ENCODE measurements at places on chromosomes 3 and 15.

DNA sequence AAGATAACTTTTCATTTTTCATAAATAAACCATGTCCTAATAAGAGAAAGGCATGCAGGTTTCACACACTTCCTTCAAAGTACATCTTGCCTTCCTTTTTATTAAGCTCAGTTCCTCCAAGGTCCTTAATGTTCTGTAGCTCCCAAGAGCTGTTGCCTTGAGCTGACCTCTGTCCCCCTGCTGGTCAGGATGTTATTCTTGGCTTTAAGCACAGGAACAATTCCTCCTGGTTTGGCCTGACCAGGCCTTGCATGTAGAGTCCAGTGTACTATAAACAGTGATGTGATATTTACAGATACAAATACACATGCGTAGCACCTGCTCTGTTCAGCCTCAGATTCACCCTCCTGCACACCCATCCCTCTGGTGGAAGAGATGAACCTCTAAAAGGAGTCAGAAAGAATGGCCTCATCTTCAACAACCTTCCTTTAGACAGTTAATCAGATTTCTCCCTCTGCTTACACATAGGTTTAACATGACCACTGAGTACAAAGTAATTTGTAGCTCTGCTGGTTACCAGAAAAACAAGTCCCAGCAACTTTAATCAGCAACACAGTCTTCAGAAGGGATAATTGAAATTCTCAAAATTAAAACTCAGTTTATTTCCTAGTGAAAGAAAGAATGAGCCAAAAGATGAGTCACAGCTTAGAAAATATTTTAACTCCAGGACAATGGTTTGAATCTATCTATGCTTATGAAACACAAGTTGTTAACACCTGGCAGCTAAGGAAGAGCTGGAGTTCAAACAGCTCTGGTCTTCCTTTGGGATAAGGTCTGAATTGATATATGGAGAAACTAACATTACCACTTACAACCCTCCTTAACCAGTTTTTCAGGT is 46.5 kb downstream of the PTPN9 start:
- peak; percentile 89 for DNase-seq

DNA sequence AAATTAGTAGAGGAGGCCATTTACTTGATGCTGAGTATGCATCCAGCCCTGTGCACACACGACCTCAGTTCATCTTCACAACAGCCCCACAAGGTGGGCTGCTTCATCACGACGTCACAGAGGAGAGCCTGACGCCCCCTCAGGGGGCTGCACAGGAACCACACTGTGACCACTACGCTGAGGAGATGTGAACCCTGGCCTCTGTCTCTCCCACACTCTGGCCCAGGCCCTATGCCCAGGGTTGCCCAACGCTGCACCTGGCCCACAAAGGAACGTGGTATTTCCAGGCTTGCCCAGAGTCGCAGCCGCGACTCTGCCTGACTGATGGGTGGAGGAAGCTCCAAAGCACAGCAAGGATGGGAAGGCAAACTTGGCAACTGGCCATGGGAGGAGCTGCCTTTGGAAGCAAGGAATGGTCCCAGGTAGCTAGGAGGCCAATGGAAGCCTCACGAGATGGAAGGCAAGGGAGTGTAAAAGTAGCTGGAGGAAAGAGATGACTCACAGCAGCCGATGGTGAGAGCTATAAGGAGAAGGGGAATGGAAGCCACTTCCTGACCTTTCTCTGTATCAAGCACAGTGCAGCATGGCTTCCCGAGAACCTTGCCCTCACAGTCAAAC is 226.0 kb downstream of the KLF13 start:
- no peak for DNase-seq

DNA sequence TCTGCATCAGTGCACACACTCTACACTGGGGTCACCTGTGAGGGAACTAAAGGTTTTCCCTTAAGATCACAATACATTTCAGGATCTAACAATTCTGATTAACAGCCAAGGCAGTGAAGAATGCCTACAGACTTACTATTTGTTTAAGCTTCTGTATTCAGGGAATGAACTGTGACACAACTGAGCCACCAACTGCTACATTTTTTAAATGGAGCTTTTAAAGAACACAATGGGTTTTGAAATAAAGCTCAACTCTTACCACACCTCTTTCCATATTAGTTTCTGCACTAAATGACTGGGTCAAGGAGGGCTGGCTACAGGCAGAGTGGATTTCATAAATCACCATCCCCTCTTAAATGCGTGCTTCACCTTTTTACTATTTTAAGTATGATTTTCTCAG is 100.2 kb downstream of the TMCC1 start:
- DNase-seq: no peak

DNA sequence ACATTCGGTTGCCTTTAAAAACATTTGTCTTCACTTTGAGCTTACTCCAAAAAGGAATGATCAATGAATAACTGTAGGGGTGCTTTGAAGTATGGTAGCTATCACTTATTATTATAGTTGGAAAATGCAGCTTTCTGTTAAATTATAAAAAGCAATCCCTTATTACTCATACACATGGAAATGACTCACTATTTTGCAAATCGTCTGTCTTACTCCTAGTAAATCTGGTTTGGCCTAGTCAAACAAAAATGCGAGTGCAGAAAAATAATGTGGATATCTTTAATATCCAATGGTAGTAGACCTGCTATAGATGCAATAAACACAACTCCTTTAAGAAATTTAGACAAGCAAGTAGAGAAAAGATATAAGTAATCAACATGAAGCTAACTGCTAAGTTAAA is 112.5 kb downstream of the ZIC1 start:
- DNase-seq: no peak

DNA sequence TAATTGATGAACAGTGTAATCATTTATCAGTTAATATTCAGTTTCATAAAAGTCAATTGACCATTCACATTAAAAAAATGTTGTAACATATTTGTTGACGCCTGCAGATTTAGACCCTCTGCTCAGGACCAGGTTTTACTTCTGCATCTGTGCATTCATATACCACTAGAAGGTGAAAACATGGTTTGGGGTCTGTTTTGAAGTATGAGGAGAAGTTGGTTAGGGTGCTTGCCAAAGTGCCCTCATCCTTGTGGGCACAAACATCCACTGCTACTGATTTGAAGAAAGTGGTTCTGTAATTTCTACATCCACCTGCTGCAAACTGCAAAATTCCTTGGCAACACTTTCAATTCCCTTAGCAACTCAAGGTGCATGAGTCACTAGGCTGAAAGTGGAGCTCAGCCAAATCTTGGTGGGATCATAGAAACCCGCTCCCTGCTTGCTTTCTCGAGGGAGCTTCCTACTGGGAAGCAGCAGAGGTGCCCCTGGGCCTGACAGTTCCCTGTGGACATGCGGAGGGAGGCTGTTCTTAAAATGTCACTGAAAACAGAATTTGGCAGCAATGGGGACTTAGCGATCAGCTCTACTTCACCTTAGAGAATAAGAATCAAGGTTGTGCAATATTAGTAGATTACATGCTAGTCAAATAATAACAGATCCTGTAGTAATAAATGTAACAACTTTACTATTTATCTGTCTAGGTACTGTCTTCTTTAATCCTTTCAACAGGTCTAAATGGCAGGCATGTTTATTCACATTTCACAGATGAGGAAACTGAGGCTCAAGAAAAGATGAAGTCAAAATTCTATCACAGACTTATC is 301.0 kb upstream of the TBL1XR1 start:
- no peak for DNase-seq

DNA sequence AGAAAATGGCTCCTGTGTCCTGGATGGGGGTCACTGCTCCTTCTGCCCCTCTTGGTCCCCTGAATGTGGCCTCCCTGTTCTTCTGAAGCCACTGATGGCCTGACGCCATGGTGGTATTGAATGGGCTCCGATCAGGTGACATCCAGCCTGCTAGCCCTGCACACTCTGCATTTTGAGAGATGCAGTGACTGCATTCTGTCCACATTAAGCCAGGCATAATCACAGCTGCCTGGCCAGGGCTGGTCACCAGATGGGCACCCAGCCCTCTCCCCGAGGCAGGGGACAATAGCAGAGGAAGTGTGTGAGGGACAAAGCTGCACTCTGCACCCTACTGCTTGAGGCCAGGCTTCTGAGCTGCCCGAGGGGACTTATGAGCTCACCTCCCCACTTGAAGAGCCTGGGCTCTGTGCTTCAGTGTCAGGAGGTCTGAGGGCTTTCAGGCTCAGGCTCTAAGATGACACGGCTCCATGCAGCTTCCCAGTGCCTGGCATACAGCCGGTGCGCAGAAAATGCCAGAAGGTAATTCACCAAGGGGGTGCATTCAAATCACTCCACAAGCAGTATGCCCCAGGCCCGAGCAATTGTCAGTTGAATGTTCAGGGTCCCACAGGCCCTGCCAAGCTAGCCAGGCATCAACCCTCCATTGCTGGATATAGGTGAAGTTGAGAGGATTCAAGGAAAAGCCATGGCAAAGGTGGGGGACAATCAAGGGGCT is 56.8 kb downstream of the WNT7A start:
- DNase-seq: no peak

- peak; percentile 82 for DNase-seq
These were observed 126.7 kb downstream of the MYLK start for GRCh38 chr3:123757281-123757940.

DNA sequence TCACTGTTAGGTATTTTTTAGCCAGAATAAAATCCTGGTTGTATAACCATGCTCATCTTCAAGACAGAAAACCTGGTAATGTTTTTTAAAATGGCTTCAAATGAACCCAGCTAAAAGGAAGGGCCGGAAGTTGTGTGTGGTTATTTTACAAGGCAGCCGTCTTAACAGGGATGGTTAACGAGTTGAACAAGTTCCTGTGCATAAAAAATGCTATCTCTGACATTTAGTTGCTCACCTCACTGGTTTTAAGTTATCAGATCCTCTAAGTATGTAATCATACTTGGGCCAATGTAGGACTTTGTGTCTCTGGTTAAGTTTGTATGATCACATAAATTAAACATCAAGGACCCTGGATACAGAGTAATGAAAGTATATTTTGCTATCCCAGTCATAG is 2.1 kb downstream of the ATP11B start:
- peak; percentile 70 for DNase-seq

- peak; percentile 82 for DNase-seq
These were observed 79.3 kb downstream of the CHSY1 start for GRCh38 chr15:101172501-101173071.

DNA sequence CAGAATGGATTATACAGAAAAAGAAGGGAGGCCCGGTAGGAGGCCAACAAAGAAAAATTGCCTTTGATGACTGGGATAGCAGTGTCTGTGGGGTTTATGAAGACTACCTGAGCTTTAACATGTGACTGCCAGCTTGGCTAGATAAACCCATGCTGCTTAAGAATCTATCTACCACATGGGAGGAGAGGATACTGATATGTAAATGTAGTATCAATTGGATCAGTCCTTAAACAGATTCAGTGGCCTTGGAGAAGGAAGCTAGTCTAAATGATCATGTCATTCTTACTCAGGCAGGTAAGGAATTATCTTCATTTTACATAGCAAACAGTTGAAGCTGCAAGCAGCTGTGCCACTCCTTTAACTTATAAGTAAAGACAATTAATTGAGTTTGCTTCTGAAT is 50.0 kb upstream of the SYNPR start:
- no peak for DNase-seq

- no peak for DNase-seq
These were observed 17.1 kb upstream of the ABI3BP start for GRCh38 chr3:101010296-101010695.

DNA sequence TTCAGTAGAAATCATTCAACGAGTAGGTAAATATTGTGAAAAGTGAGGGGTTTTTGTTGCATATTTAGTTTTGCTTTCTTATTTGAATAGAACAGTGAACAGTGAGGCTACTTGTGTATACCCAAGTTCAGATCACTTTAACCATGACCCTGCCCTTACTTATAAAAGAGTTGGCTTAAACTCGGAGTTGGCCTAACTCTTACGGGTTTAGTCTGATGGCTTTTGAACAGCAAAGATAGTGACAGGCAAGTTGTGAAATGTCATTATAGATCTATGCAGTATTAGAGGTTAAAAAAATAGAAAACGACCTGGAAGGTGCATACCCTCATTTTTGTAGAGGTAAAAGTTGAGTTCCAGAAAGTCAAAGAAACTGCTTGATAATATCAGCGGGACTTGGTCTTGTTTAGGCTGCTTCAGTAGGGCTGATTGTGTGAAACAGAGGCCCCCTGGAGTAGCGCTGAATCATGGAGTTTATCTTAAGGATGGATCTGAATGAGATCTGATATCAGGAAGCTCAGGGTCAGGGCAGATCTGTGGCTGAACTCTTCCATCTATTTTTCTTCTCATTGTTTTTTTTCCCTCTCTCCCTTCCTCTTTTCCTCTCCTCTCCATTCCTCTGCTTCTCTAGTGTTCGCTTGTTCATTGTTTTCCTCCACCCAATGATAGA is 359.8 kb downstream of the LPP start:
- no peak for DNase-seq

GRCh38 chr3:82641701-82642100 is 880.3 kb upstream of the GBE1 start:
- no peak for DNase-seq

GRCh38 chr3:79018671-79019136 is 749.1 kb downstream of the ROBO1 start:
- peak; percentile 56 for DNase-seq

GRCh38 chr15:91524534-91524933 is 329.0 kb upstream of the SLCO3A1 start:
- no peak for DNase-seq

- no peak for DNase-seq
These were observed 64.7 kb upstream of the NTRK3 start for GRCh38 chr15:88321271-88321670.

- no peak for DNase-seq
These were observed 530.8 kb downstream of the SOX2 start for GRCh38 chr3:182242489-182242942.

DNA sequence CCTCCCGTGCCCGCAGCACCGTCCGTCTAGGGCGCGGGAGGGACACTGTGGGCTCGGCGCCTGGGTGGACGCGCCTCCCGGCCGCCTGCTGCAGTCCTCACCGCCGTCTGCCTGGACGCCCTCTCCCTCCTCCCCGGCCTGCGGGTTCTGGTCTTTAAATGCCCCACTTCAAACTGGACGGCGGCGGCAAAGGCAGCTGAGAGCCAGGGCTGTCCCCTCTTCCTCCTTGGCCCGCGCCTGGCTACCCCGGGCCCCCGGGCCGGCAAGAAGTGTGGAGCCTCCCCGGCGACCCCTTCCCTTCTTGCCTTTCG is 426 bp downstream of the CBLB start:
- DNase-seq: peak; percentile 57

GRCh38 chr15:60648928-60649679 is 170.2 kb upstream of the ICE2 start:
- DNase-seq: no peak

- no peak for DNase-seq
These were observed 51.8 kb downstream of the TAMM41 start for GRCh38 chr3:11794927-11795326.
